Vagina (tissue), 2 donors: ENCODE measurements at places on chromosomes 3 and 15. TPM values are rescaled to one million over a fixed set of nuclear protein-coding genes. Genes with fewer than 3 reads are reported as not detected.
A peak's percentile ranks its signal among the peaks of the same experiment; 100 is the strongest.

- no peaks in the 10 kb centered on the region for H3K36me3 ChIP-seq
- DNase-seq, result no peak
- H3K4me3 ChIP-seq, result no peak overlapping the region
- no peaks in the 10 kb centered on the region for H3K27me3 ChIP-seq
Measured at GRCh38 chr3:39156421-39156820, 3.0 kb upstream of the CSRNP1 start.

The TYRO3 gene
- total RNA-seq, result 13.3 TPM

The RASGRP1 gene
- 8.8 TPM for total RNA-seq

The CPLX3 gene
- not detected for total RNA-seq

GRCh38 chr15:65085990-65086679 lies 9.6 kb downstream of the KBTBD13 start:
- H3K36me3 ChIP-seq, result no peaks in the 10 kb centered on the region
- no peak for DNase-seq

GRCh38 chr3:146375219-146375618 lies 94.1 kb downstream of the PLSCR2 start:
- DNase-seq, result no peak
- no peaks in the 10 kb centered on the region for H3K4me1 ChIP-seq
- no peak overlapping the region for H3K4me3 ChIP-seq
- H3K27me3 ChIP-seq, result no peaks in the 10 kb centered on the region
- H3K27ac ChIP-seq, result no peak overlapping the region

DNA sequence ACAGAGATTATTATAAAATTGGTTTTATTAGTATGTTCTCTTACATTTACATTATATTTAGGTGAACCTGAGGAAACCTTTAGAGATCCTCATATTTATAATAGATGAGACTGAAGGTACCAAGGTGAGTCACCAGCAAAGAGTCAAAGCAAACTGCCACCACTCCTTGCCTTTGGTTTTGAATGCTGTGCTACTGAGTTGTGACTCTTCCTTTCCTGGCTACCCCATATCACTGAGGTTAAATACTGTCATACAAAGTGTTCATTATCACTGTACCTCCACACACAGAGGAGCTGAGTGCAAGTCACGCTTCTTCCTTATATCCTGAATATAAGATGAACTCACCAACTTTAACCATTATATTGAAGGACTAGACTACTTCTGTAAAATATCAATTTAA lies 168.2 kb downstream of the CBLB start:
- H3K4me1 ChIP-seq, result no peaks in the 10 kb centered on the region
- H3K4me3 ChIP-seq, result no peak overlapping the region
- no peak for DNase-seq
- H3K36me3 ChIP-seq, result no peaks in the 10 kb centered on the region
- no peak overlapping the region for H3K27ac ChIP-seq
- H3K27me3 ChIP-seq, result no peaks in the 10 kb centered on the region

- H3K27ac ChIP-seq, result no peak overlapping the region
- H3K36me3 ChIP-seq, result no peaks in the 10 kb centered on the region
- no peak overlapping the region for H3K4me3 ChIP-seq
- DNase-seq, result no peak
- peaks cover 18% of the 10 kb centered on the region for H3K4me1 ChIP-seq
Measured at GRCh38 chr3:128554100-128554464, 61.1 kb upstream of the GATA2 start.

DNA sequence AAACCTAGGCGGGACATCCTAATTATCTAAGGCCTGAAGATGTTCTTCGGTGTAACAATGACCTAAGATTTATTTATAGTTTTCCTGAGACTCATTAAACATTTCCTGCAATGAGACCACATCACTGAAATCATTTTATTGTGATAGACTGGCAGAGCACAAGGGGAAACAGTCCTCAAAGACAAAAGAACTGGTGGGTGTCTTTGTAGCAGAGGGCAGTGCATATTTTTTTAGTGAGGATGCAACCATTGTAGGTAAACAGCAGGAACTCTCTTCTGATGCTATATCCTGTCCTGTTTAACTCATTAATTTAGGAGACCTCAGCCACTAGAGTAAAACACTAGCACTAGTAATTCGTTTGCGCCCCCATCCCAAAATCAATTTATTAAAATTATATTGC lies 100.0 kb downstream of the MAGI1 start:
- no peaks in the 10 kb centered on the region for H3K36me3 ChIP-seq
- H3K4me1 ChIP-seq, result no peaks in the 10 kb centered on the region
- H3K27ac ChIP-seq, result no peak overlapping the region

GRCh38 chr15:82139823-82140268 lies 94.0 kb upstream of the MEX3B start:
- H3K27me3 ChIP-seq, result no peaks in the 10 kb centered on the region
- DNase-seq, result no peak

DNA sequence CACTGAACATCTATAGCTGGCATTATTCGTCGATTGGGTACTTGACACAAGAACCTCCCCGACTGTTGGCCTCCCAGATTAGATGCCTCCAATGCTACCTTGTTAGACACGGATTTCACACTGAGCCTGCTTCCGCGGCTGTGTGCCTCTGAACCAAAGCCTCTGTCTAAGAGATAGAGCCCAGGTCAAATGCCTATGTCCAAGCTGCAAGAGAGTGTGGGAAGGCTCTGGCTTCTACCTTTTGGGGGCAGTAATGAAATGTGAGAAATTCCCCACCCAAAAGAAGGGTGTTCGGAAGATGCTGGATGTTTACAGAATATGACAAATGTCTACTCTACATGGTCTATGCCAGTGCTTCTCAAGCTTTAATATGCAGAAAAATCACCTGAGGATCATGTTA lies 2.0 kb upstream of the RPUSD2 start:
- H3K4me3 ChIP-seq, result no peak overlapping the region
- DNase-seq, result no peak
- no peak overlapping the region for H3K27ac ChIP-seq
- peaks cover 12% of the 10 kb centered on the region for H3K4me1 ChIP-seq
- no peaks in the 10 kb centered on the region for H3K27me3 ChIP-seq

DNA sequence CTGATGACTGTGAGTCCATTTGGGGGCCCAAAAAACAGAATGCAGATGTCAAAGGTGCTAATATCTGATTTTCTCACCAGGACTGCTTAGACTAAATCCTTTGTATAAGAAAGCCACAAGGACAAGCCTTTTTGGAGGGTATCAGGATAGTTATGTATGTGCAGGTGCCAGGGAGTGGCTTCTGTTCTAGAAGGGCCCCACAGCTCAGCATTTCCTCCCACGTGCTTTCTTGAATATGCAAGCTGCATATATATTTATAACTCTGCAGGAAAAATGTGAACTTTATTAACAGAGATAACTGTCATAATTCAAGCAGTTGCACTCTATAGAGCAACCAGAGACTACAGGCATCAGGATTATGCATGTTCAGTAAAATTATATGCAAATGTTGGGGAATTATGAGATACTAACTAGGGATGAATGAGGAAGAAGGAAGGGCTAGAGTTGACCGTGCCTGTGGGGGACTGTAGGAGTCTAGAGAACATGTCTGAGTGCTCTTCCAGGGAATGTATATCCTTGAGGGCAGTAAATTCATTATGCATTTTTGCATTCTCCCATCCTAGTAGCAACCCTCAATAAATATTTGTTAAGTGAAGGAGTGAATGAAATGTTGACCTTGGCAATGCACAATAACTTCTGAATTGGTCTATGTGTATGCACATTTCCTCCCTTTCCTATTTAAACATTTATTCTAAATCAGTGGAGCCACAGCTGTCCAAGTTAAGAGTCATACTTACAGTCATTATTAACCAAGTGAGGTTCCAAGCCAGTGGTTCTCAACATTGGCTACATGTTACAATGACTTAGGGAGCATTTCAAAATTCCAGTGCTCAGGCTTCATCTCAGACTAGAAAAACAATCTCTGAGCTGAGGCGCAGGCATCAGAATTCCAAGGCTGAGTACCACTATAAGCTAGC lies 94.8 kb upstream of the ANKRD28 start:
- H3K36me3 ChIP-seq, result no peaks in the 10 kb centered on the region
- H3K4me3 ChIP-seq, result no peak overlapping the region
- H3K4me1 ChIP-seq, result no peaks in the 10 kb centered on the region
- H3K27me3 ChIP-seq, result no peaks in the 10 kb centered on the region
- no peak overlapping the region for H3K27ac ChIP-seq
- no peak for DNase-seq

The C3orf20 gene
- total RNA-seq, result 0.49 TPM

The KIF23 gene
- total RNA-seq, result 7.4 TPM

The ERICH6 gene
- total RNA-seq, result not detected

The PLAAT1 gene
- total RNA-seq, result not detected

The ALG1L2 gene
- total RNA-seq, result not detected

GRCh38 chr3:108322352-108322751 lies 26.0 kb downstream of the HHLA2 start:
- no peaks in the 10 kb centered on the region for H3K36me3 ChIP-seq
- H3K4me1 ChIP-seq, result no peaks in the 10 kb centered on the region
- no peak overlapping the region for H3K4me3 ChIP-seq
- H3K27me3 ChIP-seq, result no peaks in the 10 kb centered on the region

- H3K27ac ChIP-seq, result no peak overlapping the region
- DNase-seq, result no peak
- H3K4me1 ChIP-seq, result peaks cover 5% of the 10 kb centered on the region
Measured at GRCh38 chr3:67518236-67518635, 136.2 kb downstream of the SUCLG2 start.

DNA sequence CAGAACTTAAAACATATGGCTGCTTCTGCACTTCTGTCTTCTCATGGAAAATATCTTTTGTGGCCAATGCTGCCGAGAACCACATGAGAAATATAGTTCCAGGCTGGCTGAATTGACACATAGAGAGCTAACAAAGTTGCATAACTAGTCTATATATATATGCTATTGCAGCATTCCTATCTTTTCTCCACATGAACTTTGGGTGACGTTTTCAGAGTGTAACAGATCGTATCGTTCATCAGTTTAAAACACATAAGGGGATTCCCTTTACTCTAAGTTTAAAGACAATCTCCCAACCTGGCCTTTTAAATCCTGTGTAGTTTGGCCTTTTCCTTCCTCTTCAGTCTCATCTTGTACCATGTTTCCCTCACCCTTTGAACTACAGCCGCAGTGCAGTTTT lies 394.2 kb upstream of the CBLB start:
- no peak for DNase-seq
- H3K27ac ChIP-seq, result no peak overlapping the region

- DNase-seq, result no peak
- H3K4me1 ChIP-seq, result peaks cover 25% of the 10 kb centered on the region
- H3K4me3 ChIP-seq, result no peak overlapping the region
- H3K27ac ChIP-seq, result peak overlapping the region; percentile 46
- no peaks in the 10 kb centered on the region for H3K36me3 ChIP-seq
Measured at GRCh38 chr15:99110581-99111320, 5.9 kb downstream of the SYNM start.

The RTP3 gene
- not detected for total RNA-seq

DNA sequence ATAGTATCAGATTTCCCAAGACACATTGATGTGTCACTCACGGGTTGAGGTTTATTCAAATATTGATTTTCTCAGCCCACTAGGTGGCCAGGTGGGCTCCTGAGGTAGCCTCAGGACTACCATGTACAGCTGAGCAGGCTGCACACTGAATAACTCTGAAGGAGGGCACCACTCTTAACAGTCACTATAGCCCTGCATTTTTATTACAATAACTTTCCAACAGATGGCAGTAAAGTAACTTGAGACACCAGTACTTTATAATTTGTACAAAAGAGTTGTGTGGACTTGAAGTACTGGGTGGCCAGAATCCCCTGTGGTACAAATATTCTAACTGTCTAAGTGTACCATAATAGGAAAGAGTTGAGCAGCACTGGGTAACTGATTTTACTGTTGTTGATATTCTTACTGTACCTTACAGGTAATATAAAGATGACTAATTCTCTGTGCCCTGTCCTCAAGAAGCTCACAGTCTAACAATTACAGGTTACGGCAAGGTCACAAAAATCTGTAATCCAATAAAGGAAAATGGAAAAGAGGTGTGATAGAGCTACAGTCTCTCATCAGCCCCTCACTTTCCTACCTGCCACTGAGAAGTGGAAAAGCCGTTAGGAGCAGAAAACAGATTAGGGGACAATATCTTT lies 76.0 kb downstream of the ETFA start:
- H3K27me3 ChIP-seq, result no peaks in the 10 kb centered on the region
- H3K4me1 ChIP-seq, result no peaks in the 10 kb centered on the region
- no peak overlapping the region for H3K27ac ChIP-seq
- H3K4me3 ChIP-seq, result no peak overlapping the region

The STARD5 gene
- 28.0 TPM for total RNA-seq
